ENCODE measurements at places on chromosomes 3 and 15.

- DNase-seq: no peak
These were observed 15.1 kb downstream of the U2SURP start for GRCh38 chr3:143016321-143016972.

GRCh38 chr15:85615930-85616329 is 178.8 kb downstream of the KLHL25 start:
- no peak for DNase-seq

- no peak for DNase-seq
These were observed 544.1 kb upstream of the MDFIC2 start for GRCh38 chr3:70856414-70857162.

- no peak for DNase-seq
These were observed 28.7 kb upstream of the BFSP2 start for GRCh38 chr3:133371181-133371580.

DNA sequence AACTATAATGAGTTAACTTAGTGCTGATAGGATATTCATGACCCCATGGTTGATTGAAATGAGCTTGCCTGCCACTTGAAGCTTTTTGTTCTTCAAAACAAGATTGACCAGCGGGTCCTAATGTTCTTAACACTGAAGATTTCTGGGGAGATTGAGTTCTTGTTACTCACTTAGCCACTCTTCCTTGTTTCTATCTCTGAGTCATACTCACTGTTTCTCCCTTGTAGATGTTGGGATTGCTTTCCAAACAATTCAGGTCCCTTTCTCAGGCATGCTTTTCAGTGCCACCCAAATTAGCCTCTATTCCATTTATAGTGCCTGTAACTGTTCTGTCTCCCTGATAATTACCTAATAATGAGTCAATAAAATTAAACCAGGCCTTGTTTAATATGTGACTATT is 517.0 kb downstream of the SQOR start:
- DNase-seq: no peak

DNA sequence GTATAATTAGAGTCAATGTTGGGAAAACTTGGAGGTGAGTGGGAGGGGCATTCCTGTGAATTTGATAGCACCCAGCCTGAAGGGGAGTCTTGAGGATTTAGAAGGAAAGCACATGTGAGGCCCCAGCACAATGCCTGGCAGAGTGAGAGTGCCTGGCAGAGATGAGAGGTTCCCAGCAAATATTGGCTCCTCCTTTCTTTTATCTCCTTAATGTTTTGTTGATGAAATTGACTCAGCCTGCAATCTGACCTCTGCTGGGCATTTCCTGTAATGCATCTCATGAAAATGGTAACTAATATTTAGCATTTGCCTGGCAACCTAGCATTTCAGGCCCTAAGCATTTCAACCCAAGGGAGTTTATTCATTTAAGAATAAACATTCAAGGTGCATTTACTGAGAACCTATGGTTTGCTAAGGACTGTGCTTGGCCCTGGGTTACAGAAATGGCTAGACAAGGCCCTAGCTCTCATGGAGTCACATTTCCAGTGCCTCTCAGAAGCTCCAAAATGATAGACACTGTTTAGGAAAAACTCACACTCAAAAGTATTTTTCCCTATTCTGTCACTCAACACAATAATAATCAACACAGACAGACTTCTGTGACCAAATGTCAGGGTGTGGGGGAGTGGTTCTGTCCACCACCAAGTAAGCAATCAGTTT is 19.0 kb downstream of the PDHB start:
- DNase-seq: no peak

DNA sequence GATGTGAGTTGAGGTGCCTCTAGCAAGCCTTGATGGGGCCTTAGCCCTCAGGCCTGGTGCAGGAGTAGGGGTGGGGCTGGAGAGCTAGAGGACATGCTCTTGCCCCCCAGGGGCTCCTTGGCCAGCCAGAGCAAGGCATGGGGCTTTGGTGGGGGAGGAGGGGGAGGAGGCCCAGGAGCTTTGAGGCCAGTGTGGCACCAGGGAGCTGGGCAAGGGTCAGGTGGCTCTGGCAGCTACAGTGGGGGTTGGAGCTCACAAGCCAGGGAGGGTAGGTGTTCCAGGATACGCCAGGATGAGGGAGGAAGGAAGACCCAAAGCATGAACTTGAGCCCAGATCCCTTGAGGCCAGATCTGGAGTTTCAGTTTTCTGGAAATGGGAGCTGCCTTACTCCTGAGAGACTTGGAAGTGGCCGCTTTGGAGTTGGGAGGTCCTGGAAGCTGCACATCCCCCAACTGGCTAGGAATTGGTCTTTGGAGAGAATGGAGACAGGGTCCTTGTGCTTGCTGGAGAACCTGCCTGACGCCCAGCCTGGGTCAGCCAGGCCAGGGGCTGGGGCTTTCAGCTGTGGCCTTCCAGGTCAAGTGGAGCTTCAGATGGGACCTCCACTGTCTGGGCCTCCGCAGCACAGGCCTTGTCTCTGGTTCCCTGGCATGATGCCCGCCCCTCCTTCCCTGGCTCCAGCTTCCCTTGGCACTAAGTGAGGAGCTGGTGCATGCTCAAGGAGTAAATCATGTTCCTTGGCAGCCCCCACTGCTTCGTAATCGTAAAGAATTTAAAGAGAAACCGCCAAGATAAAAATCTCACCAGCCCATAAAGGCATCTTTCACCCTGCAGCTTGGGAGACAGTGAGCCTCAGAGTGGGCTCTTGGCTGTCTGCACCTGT is 8.7 kb downstream of the SEMA3F start:
- no peak for DNase-seq

Measured in stimulated activated CD8-positive, alpha-beta memory T cell treated with anti-CD3 and anti-CD28 coated beads, Interleukin-4, amount 100 ng/mL, for 1 hour (primary cell).